ENCODE measurements at places on chromosomes 7 and 10.

DNA sequence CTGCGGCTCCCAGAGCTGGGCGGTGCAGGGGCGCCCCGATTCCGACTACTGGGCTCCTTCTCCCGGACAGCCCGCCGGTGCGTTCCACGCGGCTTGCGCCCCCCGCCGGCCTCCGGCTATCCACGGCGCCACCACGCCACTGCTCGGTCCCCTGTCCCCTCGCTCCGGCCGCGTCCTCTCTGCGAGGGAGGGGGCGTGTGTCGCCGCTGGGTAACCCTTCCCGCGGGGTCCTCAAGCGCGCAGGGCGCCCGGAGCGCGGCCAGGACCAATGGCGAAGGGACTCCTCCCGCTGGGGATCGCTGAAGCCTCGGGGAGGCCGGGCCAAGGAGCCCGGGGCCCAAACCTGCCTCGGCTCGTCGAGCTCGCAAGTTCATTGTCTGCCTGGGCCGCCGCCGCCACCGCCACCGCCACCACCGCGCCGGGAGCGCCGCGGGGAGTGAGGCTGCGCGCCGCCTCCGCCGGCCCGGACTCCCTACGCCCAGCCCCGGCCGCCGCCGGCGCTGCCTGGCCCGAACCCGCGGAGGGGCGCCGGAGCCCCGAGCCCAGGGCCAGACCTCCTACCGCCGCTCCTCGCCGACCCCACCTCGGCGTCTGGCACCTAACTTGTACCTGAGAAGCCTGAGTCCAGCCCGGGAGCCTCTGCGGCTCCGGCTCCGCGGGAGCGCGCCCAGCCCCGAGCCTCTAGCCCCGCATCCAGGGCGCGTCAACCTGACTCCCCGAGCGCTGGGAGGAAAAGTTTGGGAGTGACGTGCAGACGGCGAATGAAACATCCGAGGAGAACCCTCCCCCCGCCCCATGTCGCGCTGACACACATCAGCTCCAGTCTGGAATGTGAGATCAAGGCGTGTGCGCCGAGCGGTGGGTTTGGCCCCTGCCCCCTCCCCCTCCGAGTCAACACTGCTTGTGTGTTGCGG is at the start of gene CHST15:
Gene CHST15, minus strand, starts transcription at position 739 of the 914 bp plus-strand sequence. CDS start 47,386 bp downstream, outside the sequence.
- H3K36me3 ChIP-seq: no peaks in the 10 kb centered on the region
- peak within 1 kb of the TSS; percentile 77 for H3K27ac ChIP-seq
- DNase-seq: peak; percentile 39
- no peaks in the 10 kb centered on the region for H3K4me1 ChIP-seq
- H3K4me3 ChIP-seq: peak within 1 kb of the TSS; percentile 62

- no peaks in the 10 kb centered on the region for H3K36me3 ChIP-seq
- no peaks in the 10 kb centered on the region for H3K4me1 ChIP-seq
- H3K27ac ChIP-seq: no peak overlapping the region
- H3K27me3 ChIP-seq: no peaks in the 10 kb centered on the region
- no peak overlapping the region for H3K4me3 ChIP-seq
Measured at GRCh38 chr7:30904561-30904960, 7.1 kb upstream of the AQP1 start.

DNA sequence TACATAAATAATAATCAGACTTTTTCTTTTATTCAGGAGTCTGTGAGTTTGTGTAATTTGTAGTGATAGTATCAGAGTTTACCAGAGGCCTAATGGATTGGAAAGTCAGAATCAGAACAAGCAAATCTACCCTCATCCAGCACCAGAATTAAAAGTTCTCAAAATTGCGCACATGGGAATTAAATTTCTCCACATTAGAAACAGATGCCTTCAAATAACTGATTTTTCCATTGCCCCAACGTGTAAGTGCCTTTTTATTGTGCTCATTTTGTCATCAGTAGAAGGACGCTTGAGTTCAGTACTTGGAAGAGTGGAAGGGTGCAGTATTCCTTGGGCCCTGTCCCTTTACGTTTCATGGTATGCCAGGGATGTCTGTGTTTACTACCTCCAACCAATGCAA is 32.8 kb downstream of the BICC1 start:
- no peaks in the 10 kb centered on the region for H3K36me3 ChIP-seq
- H3K27me3 ChIP-seq: no peaks in the 10 kb centered on the region
- H3K27ac ChIP-seq: peak overlapping the region; percentile 19
- H3K4me1 ChIP-seq: no peaks in the 10 kb centered on the region
- no peak for DNase-seq

GRCh38 chr7:106952001-106952657 is 87.0 kb downstream of the PIK3CG start:
- H3K27ac ChIP-seq: no peak overlapping the region
- no peak overlapping the region for H3K4me3 ChIP-seq
- DNase-seq: no peak
- no peaks in the 10 kb centered on the region for H3K36me3 ChIP-seq
- H3K4me1 ChIP-seq: no peaks in the 10 kb centered on the region
- H3K27me3 ChIP-seq: no peaks in the 10 kb centered on the region

- no peak overlapping the region for H3K4me3 ChIP-seq
- H3K27ac ChIP-seq: no peak overlapping the region
- no peaks in the 10 kb centered on the region for H3K27me3 ChIP-seq
- H3K4me1 ChIP-seq: no peaks in the 10 kb centered on the region
Measured at GRCh38 chr10:103736763-103737162, 118.6 kb downstream of the SH3PXD2A start.

DNA sequence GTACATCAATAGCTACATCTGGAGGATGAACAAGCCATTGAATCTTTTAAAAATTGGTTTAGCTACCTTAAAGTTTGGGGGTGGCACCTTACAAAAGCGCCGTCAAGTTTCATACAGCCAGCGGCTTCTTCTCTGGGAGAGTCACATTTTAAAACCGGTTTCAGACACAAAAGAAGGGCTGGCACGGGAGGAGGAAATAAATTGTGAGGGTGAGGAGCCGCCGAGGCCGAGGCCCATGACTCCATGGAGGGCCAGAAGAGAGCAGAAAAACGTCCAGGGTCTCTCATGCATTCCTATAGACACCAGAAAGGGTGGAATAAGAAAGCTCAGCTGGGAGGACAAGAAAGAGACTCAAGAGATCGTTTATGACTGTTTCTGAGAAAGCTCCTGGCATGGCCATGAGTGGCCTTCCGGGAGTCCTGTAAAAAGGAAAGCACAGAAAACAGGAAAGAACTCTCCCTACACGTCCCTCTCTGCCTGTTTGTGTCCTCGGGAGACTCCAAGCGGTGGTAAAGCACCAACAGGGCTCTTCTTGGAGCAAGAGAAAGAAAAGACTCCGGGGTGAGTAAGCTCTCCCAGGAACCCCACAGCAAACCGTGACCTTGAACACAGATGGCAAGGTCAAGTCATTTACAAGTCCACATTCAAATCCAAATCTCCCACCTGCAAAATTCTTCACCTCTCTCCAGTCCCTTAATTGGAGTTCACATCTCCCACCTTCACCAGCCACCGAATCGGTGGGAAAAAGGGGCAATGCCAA is 1.8 kb downstream of the FRAT2 start:
- H3K4me1 ChIP-seq: no peaks in the 10 kb centered on the region
- DNase-seq: no peak
- H3K4me3 ChIP-seq: peak overlapping the region; percentile 57
- H3K27ac ChIP-seq: peak overlapping the region; percentile 86
- no peaks in the 10 kb centered on the region for H3K27me3 ChIP-seq

DNA sequence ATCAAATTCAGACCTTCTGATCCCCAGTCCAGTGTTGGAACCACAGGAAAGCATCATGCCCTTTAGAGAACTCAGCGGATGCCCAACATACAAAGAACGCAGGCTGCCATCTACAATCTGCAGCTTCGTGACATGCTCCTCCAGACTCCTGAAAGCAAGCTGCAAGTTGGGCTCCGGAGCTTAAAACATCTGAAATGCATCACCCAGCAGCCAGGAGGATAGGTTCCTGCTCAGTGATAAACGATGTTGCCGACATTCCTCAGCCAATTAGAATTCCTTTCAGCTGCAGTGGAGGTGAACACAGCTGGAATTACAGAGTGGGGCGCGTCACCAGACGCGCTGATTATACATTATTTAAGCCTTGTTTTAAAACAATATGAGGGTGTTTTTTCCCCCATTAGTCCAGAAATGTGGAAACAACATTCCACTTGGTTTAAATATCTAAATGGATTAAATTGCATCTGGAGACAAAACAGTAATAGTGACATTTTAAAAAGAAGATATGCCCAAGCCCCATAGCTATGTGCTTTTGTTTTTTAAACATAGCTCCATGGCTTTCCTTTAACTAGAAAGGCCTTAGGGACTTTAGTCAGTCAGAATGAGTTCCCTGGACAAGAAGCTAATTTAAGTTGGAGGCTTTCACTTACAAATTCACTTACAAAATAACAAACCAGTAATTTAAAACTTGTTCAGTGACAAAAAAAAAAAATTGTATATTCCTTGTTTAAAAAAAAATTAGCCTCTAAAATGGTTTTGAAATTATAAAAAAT is 6.3 kb downstream of the SMURF1 start:
- no peaks in the 10 kb centered on the region for H3K27me3 ChIP-seq
- H3K4me3 ChIP-seq: no peak overlapping the region
- H3K36me3 ChIP-seq: no peaks in the 10 kb centered on the region
- H3K4me1 ChIP-seq: peaks cover 5% of the 10 kb centered on the region
- DNase-seq: peak; percentile 33
- peak overlapping the region; percentile 99 for H3K27ac ChIP-seq

DNA sequence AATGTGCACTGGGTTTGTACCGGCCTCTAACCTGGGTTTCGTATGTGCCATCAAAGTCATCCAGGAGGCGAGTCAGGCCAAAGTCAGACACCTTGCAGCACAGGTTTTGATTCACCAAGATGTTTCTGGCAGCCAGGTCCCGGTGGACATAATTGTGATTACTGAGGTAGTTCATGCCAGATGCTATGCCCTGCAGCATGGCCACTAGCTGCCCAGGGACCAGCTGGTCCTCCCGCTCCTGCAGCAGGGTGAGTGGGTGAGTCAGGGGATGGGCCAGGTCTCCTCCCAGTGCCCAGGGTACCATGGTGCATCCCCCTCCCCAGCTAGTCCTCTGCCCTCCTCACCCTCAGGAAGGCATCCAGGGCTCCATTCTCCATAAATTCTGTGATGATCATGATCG is 13.6 kb downstream of the ZYX start:
- no peak for DNase-seq
- H3K36me3 ChIP-seq: no peaks in the 10 kb centered on the region
- H3K27ac ChIP-seq: no peak overlapping the region

DNA sequence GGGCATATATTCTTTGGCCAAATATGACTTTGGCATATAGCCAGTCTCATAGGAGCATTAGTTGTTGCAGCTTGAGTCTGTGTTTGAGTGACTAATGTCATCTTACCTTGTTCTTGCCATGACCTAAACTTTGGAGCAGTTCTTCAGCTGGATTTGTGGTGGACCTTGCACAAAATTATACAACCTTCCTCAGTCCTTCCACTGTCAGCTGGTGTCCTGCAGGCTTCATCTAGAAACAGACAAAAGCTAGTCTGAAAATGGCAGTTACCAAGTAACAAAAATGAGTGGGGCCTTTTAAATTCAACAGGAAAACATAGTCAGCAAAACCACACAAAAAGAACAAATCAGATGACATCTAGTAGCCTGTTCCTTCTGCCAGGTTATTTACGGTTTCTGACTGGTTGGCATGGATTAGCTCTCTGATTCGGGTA is 59.5 kb upstream of the HECTD2 start:
- H3K4me1 ChIP-seq: no peaks in the 10 kb centered on the region
- H3K27me3 ChIP-seq: no peaks in the 10 kb centered on the region
- H3K27ac ChIP-seq: no peak overlapping the region

- H3K4me3 ChIP-seq: no peak overlapping the region
- no peaks in the 10 kb centered on the region for H3K36me3 ChIP-seq
- no peak overlapping the region for H3K27ac ChIP-seq
- no peak for DNase-seq
Measured at GRCh38 chr7:118971706-118972105, 747.2 kb downstream of the ANKRD7 start.

GRCh38 chr7:157870644-157871290 is 534.0 kb downstream of the DNAJB6 start:
- H3K27me3 ChIP-seq: no peaks in the 10 kb centered on the region
- no peak overlapping the region for H3K4me3 ChIP-seq
- no peak for DNase-seq
- H3K4me1 ChIP-seq: no peaks in the 10 kb centered on the region
- H3K36me3 ChIP-seq: no peaks in the 10 kb centered on the region
- no peak overlapping the region for H3K27ac ChIP-seq

DNA sequence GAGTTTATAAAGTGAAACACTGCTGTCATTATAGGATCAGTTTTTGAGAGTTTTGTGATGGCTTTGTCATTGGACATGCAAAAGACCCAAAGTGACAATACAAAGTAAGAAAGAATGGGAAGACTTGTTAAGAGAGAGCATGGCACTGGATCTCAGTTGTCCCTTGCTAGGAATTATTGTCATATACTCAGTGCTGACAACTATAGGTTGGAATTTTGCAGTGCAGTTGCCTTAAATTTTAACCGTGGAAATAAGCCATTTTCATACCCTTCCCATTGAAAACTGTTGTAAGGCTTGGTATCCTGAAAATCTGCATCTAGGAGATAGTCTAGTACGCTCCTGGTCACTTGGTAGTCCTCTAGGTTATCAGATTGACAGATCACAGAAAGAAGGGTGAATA is 1156.7 kb downstream of the GATA3 start:
- no peak for DNase-seq
- H3K4me3 ChIP-seq: no peak overlapping the region
- peaks cover 6% of the 10 kb centered on the region for H3K27me3 ChIP-seq
- H3K4me1 ChIP-seq: no peaks in the 10 kb centered on the region
- H3K27ac ChIP-seq: no peak overlapping the region

DNA sequence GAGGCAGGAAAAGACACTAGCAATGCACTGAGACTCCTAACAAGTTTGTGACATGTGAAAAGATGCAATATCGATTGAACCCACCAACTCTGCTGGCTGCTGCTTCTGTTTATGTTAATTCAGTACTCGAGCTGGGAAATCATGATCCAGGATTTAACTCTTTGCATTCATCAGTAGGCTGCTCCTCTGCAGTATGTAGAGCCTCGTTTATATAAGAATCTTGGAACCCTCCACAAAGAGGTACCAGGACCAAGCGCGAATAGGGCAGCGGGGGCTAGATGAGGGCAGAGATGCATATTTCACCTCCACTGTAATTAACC is 7.8 kb downstream of the PRKAG2 start:
- H3K27ac ChIP-seq: peak overlapping the region; percentile 49
- H3K27me3 ChIP-seq: no peaks in the 10 kb centered on the region
- H3K4me3 ChIP-seq: peak overlapping the region; percentile 12
- H3K4me1 ChIP-seq: peaks cover 8% of the 10 kb centered on the region

GRCh38 chr10:120436439-120437112 is 20.5 kb upstream of the PLPP4 start:
- no peaks in the 10 kb centered on the region for H3K27me3 ChIP-seq
- no peak for DNase-seq
- no peaks in the 10 kb centered on the region for H3K4me1 ChIP-seq

GRCh38 chr7:112156412-112156811 is 49.8 kb downstream of the DOCK4 start:
- no peaks in the 10 kb centered on the region for H3K36me3 ChIP-seq
- no peak for DNase-seq
- no peaks in the 10 kb centered on the region for H3K4me1 ChIP-seq
- no peaks in the 10 kb centered on the region for H3K27me3 ChIP-seq

GRCh38 chr10:61900829-61901792 is at the start of gene ARID5B:
Gene ARID5B, plus strand, starts transcription at chr10:61901699. Its CDS starts 11 bp downstream, at chr10:61901710.
- H3K36me3 ChIP-seq: no peaks in the 10 kb centered on the region
- no peaks in the 10 kb centered on the region for H3K27me3 ChIP-seq
- peak within 1 kb of the TSS; percentile 83 for H3K4me3 ChIP-seq
- H3K27ac ChIP-seq: peak within 1 kb of the TSS; percentile 98
- DNase-seq: peak; percentile 52
- peaks cover 4% of the 10 kb centered on the region for H3K4me1 ChIP-seq

- H3K4me3 ChIP-seq: no peak overlapping the region
- no peaks in the 10 kb centered on the region for H3K36me3 ChIP-seq
- no peak for DNase-seq
- H3K4me1 ChIP-seq: no peaks in the 10 kb centered on the region
Measured at GRCh38 chr7:120794106-120794729, 63.7 kb downstream of the TSPAN12 start.

Measured in uterus (tissue), 4 donors.